NCI-H146 (cell line): ENCODE measurements at places on chromosomes 6 and 20.

GRCh38 chr6:33668914-33669313, 42.6 kb downstream of the UQCC2 start:
- no peak for DNase-seq

DNA sequence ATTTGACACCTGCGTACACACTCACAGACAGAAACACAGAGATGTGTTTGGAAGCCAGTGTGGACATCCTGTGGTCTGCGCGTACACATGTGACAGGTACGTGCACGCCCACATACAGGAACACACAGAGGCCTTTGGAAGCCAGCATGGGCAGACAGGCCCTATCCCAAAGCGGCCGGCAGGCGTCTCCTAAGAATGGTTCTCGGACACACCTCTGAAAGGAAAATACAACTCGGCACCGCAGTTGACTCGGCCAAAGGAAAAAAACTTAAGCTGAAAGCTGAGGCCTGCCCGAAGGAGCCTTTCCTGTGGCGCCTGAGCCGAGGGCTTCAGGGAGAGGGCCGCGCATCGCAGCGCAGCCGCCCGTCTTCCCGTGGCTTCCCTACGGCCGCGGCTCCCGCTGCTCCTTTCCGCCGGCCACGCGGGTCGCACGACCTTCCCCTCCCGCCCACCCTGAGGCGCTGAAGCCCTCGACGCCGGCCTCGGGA, 1.4 kb upstream of the CEP43 start:
- DNase-seq = peak; percentile 60

- DNase-seq = no peak
Measured at GRCh38 chr20:36850759-36851158, 25.2 kb upstream of the TLDC2 start.

DNA sequence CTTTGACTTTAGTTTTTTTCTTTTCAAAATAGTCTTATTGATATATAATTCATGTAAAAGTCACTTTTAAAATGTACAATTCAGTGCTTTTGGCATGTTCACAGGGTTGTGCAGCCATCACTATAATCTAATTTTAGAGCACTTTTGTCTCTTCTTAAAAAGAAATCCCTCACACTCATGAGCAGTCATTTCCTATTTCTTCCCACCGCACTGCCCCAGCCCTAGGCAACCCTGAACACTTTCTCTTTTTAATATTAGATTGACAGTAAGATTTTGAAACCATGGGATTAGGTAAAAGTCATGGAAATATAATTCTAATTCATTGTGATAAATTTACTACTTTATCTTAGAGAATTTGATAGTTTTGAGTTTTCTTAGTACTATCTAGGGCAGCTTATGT, 309.4 kb downstream of the UTRN start:
- DNase-seq = no peak

GRCh38 chr6:90347411-90347851, 50.8 kb upstream of the BACH2 start:
- DNase-seq = no peak

- DNase-seq = no peak
Measured at GRCh38 chr6:166903027-166903426, 53.3 kb downstream of the RNASET2 start.

- no peak for DNase-seq
Measured at GRCh38 chr20:9555781-9556180, 41.4 kb downstream of the LAMP5 start.

GRCh38 chr6:95094751-95095663, 482.3 kb upstream of the MANEA start:
- DNase-seq = no peak

DNA sequence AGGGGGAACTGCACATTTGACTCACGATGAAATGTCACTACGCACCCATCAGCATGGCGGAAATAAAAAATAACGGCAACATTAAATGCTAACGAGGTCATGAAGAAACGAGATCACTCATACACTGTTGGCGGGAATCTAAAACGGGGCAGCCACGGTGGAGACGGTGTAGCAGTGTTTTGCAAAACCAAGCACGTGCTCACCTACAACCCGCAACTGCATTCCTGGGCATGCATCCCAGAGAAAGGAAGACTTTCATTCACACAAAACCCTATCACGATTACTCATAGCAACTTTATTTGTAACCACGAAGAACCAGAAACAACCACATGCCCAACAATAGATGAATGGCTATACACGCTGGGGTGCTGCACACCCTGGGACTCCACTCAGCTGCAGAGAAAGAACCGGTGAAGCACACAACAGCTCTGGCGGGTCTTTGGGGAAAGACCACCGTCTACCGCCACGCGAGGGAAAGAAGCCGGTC, 77.0 kb downstream of the YTHDF1 start:
- DNase-seq = no peak
